ENCODE measurements at places on chromosomes 6 and 20.
A peak's percentile ranks its signal among the peaks of the same experiment; 100 is the strongest.

- no peak for DNase-seq
Observed at GRCh38 chr6:48814957-48815356, 648.1 kb downstream of the MMUT start.

DNA sequence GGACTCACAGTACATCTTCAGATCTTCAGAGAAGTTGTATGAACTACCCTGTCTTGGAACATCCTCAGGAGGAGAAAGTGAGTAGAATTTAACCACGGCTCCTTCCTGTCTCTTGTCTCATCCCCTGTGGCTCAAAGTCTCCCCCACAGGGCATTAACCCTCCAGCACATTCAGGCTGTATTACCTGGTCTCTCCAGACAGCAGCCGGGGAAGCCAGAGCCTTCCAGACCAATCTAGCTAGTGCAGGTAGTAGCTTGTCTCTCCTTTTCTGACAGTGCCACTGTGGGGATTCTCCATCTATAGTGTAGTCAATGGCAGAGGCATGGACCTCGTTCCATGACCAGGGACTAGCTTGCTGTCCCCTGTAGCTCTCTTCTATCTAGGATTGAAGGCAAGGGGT is 16.9 kb upstream of the ELMO2 start:
- DNase-seq: no peak

- DNase-seq: no peak
Observed at GRCh38 chr6:155505608-155505989, 50.0 kb upstream of the NOX3 start.

DNA sequence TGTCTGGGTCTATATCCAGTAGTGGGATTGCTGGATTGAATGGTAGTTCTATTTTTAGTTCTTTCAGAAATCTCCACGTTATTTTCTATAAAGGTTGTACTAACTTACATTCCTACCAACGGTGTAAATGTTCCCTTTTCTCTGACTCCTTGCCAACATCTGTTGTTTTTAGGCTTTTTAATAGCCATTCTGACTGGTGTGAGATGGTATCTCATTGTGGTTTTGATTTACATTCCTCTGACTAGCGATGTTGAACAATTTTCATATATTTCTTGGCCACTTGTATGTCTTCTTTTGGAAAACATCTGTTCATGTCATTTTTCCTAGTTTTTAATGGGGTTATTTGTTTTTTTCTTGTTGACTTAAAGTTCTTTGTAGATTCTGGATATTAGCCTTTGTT is 99.3 kb downstream of the BMP2 start:
- no peak for DNase-seq

DNA sequence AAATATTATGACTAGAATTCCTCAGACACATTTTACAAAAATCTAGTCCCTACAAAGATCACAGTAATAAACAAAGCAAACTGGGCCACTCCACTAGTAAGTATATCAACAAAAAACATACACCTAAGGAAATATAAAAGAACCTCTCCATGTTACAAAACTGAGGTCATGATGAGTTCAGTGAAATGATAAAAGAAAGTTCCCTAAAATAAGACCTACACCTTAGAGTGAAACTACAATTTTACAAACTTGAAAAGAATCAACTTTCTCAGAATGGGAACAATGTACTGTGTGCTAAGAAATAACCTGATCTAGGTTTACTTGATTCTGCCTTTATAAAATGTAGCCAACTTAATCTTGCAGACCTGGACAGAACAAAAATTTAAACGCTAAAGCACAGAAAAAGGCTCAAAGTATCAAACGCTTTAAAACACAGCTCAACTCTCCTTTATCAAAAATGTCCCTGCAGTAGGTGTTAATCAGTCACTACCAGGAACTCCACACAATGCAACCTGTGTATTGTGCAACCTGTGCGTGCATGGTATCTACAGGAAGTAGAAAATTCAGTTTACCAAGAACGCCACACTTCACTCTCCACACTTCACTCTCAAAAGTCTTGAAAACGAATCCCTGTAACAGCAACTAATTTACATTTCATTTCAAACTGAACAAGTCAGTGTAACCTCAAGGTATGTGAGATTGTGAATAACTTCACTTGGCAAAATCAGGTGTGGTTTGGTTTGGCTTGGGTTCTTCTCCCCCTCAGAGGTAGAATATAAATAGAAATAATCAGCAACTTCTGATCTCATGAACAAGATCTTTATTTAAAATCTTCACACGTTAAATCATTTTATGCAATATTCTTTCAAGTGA is 1.8 kb downstream of the RALGAPA2 start:
- no peak for DNase-seq

- no peak for DNase-seq
Observed at GRCh38 chr6:34319471-34319885, 70.7 kb upstream of the SMIM29 start.

DNA sequence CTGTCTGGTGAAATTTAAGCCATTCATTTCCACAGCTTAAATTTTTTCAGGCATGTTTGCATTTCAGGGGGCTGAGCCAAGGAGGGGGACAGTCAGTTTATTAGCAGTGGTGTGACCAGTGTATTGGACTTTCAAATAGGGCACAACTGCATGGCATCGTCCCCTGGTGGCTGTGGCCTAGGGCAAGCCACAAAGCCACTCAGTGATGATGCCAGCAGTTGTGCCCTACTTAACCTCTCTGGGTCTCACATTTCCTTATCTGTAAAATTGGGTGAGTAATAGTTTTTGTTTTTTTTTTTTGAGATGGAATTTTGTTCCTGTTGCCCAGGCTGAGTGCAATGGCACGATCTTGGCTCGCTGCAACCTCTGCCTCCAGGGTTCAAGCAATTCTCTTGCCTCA is 48.0 kb downstream of the CDC5L start:
- no peak for DNase-seq

- DNase-seq: no peak
Observed at GRCh38 chr6:143842461-143842901, 657 bp upstream of the LTV1 start.

- DNase-seq: no peak
Observed at GRCh38 chr20:58162986-58163385, 65.5 kb downstream of the ANKRD60 start.

DNA sequence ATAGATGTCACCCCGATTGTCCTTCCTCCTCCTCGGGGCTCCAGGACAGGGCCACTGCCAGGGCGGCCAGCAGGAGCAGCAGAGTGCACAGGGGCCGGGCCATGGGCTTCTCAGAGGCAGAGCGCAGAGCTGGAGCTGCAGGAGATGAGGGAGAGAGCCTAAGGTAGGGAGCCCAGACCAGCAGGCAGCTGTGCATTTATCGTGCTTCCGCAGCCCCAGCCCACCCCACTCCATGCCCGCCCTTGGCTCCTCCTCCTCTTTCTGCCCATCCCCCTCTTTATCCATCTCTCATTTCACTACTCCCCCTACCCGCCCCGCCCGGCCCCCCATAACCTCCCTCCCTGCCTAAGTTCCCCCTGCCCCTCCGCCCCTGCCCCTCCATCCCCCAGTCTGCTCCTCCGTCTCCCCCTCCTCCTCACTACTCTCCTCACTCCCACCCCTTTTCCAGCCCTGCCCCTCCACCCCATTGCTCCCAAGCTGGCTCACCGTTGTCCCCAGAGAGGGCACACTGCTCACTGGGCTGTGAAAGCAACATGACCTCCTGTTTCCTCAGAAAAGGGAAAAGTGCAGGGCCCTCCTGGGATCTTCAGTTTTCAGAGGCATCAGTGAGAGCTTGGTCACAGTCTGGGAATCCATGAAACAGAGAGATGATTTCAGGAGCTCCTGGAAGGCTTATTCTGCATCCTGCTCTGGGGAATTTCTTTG is 25.5 kb upstream of the CST1 start:
- no peak for DNase-seq

DNA sequence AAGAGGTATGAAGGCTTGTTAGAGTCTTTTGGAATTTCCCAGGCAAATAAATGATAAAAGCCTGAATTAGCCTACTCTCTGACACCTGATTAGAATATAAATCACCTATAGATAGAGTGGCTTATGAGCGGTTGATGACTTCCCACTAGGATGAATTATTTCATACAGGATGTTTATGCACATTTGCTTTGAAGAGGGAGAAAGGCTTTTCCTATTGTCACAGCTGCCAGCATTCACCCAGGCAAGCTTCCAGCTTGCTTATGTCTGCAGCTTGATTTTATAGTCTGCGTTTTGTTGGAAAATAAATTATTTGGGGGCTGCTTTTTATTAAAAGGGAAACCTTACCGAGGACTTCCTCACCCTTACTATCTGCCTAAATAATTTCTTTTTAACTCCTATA is 51.3 kb upstream of the EIF2S2 start:
- DNase-seq: no peak

DNA sequence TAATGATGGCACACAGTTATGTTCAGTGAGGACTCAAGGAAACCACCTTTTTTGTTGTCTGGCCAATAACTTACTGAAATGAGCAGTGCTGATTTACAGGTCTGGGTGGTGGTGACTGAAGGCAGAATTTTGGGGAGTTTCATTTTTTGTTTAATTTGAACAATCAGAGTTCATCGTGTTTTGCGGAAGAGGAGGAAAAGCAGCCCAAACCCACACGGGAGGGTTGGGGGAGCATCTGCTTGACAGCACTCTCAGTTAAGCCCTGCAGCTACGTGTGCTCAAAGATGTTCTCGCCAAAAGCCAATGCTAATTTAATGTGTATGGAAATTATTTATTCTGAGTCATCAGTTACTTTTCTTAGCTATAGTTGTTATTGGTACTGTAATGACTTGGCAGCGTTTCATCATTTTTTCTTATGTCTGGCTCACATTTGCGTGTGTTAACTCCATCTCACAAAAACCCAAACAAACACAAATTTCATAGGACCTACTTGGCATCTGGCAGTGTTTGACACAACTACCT is 89.2 kb downstream of the UST start:
- DNase-seq: peak; percentile 19

DNA sequence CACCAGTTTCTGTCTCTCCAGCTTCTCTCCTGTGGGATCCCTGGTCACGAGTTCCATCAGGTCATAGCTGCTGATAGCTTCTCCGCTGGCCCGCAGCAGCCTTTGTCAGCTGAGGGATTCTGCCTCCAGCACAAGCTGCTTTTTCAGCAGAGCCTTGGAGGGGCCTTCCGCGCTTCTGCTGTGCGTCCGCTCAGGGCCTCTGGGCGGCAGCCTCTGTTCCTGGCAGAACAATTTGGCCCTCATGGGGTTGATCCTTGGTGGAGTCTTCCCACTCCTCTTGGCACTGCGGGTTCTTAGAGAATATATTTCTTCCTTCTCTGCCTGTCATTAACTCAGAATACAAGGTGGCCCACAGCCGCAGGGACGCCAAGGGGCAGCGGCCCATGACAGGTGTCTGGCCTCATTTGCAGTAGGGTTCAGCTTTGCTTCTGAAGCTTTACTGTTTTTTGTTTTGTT is 158.8 kb downstream of the DTNBP1 start:
- DNase-seq: no peak

DNA sequence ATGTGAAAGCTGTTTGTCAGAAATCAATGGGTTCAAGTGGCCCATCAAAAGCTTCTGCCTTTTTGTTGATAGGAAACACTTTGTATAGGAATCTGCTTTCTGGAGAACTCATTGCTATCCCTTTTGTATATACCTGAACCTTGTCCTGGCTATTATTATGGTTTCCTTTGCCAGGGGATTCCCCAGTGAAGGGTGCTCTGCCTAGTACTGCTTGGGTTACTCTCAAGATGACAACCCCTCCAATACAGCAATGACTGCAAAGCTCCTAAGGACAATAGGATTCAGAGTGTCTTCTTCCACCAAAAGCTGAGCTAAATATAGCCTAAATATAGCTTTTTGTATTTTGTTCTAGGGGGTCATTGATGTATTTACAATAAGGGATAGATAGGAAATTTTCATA is 54.0 kb upstream of the PTPRK start:
- no peak for DNase-seq

DNA sequence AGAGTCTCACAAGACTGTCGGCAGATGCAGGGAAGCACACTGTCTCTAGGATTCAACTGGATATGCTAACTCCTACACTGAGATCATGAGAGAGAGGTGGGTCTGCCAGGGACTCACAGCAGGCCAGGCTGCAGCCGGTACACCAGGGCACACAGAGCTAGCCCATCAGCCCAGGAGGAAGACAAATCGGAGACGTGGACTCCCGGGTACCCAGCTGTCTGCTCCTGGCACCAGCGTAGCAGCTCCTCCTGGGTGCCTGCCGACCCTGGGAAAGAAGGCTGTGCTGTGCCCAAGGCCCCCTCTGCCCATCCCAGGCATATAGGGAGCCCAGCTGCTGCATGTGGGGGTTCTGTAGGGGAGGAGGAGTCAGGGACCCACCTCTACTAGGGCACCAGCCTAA is 7.0 kb downstream of the MICAL1 start:
- no peak for DNase-seq

DNA sequence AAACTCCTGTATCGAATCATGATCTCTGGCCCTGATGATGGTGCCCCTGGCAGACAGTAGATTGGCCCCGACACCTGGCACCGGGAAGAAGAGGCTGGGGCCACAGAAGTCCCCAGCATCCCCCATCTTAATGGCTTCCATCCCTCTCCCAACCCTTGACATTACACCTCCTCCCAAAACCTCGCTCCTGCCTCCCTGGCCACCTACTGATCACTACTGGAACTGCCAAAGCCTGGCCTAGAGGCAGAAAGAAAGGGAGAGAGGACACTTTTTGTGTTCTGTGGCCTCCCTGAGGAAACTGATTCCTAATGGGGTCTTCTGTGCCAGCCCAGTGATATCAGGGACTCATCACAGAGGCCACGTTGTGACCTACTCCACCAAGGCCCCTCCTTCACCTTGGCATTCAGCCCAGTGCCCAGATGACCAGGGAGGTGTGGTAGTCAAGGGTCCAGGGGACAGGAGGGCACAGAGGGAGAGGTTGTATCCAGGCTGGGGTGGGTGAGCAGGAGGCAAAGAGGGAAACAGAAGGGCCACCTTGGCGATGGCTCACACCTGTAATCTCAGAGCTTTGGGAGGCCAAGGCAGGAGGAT is 6.1 kb downstream of the C20orf173 start:
- peak; percentile 9 for DNase-seq

- peak; percentile 63 for DNase-seq
Observed at GRCh38 chr6:112016320-112016719, 37.6 kb upstream of the CCN6 start.

DNA sequence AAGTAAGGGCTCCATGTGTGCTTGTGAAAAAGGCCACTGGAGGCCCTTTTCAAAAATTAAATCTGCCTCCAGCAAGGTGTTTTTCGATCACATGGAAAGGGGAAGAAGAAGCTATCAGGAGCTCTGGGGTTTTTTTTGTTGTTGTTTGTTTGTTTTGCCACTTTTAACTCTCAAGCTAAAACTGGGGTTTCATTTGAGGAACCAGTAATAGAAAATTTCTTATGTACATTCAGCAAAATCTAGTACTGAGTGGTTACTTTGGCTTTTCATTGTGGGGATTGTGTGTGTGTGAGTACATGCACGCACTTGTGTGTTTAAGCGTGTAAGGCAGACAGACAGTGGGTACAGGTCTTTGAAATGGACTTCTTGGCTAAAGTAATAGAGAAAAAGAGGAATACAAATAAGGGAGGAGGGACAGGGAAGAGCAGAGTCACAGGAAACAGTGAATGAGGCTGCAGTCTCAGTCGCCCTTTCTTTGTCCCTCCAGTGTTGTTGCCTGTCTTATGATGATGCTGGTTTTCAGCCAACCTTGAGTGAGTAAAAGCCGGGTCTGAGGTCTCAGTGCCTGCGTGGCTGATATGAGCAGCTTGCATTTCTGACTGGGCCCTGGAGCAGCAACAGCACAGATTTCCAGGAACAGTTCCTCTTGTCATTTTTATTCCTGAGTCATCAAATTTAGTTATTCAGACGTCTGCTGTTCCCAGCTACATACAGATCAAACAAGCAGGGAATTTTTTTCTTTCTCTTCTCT is 26.2 kb downstream of the SLC16A10 start:
- peak; percentile 36 for DNase-seq

All from activated T-cell treated with anti-CD3 and anti-CD28 coated beads for 48 hours (primary cell).